ENCODE measurements at places on chromosomes 11 and 22. TPM values are rescaled to one million over a fixed set of nuclear protein-coding genes. Genes with fewer than 3 reads are reported as not detected.

The AQP11 gene
- 0.60 TPM for total RNA-seq

The NARS2 gene
- 13.9 TPM for total RNA-seq

The MUC5AC gene
- total RNA-seq, result not detected

The OR52I2 gene
- total RNA-seq, result not detected

The NXPE1 gene
- total RNA-seq, result not detected

DNA sequence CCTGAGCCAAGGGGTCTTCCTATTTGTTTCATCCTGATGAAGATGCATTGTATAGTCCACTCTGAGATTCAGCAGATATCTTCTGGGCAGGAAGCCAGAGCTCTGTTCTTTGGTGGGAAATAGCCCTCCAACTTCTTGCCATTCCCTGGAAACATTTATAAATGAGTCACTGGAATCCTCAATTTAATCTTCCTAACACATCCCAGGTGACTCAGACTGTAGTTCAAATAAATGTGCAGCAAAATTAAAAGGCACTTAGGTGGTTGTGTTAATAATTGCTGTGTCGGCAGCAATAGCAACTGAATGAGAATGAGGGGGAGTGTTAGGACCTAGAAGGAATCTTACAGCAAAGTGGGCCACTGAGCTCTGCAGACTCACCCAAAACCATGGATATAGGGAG lies 108.6 kb downstream of the INSC start:
- no peak for DNase-seq

DNA sequence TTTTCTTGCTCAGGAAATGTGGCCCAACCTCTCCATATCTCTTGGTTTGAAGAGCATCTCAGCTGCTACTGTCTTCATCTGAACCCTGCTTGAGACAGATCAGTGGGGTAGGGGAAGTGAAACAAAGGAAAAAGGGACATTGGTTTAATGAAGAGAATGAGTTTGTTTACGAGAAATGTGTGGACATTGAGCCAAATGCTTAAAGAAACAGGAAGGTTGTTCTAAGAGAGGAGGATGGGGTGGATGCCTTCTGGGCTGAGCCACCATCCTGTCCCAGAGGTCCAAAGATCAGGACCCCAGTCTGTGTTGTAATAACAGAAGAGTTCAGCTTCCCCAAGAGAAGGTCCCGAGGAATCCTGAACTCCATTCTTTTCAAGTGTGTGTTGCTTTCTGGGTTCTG lies 369.7 kb downstream of the INSC start:
- no peak for DNase-seq

GRCh38 chr11:117319214-117319840 lies 3.3 kb upstream of the BACE1 start:
- DNase-seq, result no peak

DNA sequence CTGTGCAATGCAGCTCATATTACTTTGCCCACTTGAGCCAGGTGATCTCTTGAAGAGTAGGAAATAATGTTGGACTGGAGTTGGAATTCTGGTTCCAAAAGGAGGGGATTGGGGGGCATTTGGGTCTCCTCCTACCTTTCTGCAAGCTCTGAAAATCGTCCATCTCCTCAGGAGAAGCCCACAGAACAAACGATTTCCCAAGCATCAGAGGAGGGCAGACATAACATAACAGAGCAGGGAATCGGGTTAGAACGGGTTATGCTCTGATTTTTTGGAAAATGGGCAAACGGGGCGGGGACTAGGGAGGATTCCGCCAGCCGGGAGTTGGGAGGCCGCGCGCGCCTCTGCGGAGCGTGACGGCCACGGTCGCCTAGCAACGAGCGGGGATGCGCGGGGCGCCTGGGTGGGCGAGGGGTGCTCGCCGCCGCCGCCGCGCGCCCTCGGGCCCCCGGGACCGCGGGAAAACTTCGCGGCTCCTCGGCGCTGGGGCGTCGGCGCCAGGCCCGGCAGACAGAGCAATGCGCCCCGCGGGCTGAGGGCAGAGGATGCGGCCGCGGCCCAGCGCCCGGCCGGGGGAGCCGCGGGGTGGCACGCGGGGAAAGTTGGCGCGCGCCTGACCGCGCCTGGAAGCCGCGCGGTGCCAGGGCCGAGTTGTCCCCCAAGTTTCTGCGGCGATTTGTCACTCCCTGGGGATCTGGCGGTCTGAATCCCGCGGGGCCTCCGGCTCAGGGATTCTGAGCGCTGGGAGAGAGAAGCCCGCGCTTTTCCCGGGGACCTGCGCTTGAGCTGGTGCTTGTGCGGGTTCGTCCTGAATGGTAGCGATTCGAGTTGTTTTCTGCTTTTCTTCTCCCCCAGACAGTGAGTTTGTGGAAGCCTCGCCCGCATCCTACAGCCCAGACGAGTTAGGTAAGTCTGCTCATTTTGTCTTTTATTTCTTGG lies 27.8 kb upstream of the AMOTL1 start:
- DNase-seq, result no peak

- DNase-seq, result no peak
Observed at GRCh38 chr11:95542868-95543551, 246.6 kb downstream of the FAM76B start.

GRCh38 chr11:35241083-35241482 lies 102.1 kb downstream of the CD44 start:
- DNase-seq, result no peak

DNA sequence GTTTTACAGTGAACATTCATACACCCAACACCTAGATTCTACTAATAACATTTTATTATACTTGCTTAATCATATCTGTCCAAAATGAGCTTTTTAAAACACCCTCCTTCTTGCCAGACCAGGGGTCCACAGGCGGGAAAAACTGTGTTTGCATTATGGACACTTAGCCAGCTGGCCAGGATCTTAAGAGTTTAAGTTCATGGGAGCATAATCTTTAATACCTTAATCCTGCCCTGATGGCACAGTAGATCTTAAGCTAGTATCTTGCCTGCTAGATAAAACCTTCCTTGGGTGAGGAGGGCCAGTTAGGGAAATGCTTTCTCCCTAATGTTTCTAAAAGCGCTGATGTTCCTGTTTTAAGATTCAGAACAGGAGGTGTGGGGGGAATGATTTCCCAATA lies 13.1 kb upstream of the CCDC134 start:
- no peak for DNase-seq

GRCh38 chr11:105202844-105203548 lies 63.4 kb upstream of the CARD18 start:
- peak; percentile 17 for DNase-seq

DNA sequence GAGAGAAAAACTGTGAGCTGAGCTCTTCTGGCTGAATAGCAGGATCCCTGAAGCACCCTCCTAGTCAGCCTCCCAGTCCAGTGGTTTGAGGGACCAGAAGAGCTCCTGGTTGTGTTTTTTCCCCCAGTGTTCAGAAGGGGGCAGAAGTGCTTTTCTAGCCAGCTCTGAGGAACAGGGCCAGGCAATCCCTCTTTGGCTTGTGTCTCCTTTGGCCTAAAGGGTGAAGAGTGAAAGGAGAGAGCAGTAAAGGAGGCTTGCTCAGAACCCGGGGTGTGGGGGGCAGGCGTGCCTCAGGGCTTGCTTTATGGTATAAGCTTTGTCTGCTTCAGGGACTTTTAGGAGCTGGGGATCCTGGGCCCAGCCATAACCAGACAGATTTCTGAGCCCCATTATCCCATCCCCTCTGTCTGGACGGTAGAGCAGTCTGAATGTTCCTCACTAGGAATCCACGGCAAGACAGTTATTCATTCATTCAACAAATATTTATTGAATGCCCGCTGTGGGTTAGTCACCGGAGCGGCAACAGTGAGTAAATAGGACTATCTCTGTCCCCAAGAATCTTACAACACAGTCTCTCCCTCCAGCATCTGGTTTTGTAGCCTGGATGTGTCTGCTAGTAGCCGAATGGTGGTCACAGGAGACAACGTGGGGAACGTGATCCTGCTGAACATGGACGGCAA lies 14.5 kb downstream of the ACP2 start:
- DNase-seq, result no peak

DNA sequence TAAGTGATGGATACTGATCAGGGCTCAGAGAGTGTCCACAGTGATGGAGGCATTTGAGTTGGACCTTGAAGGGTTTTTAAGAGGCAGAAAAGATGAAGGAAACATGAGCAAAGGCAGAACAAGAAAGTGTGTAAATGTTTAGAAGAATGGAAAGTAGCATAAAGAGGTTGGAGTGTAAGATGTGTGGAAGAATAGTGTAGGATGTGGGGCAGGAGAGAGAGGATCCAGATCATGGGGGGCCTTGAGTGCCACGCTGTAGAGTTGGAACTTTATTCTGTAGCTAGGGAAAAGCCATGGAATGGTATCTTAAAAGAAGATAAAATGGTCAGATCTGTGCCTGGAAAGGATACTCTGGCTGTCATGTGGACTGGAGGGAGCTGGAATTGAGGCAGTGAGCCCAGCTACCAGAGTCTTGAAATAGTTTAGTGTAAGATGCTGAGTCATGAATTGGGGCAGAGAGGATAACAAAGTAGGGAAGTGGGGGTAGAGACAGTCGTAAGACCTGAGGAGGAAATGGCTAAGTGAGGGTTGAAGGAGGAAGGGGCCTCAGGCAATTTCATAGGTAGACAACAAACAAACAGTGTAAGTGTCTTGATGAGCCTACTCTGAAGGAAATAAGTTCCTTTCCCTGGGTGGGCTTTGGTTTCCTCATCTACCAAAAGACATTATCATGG lies 6.7 kb downstream of the KCNE3 start:
- DNase-seq, result no peak

GRCh38 chr11:47004595-47005033 lies 68.1 kb downstream of the CSTPP1 start:
- no peak for DNase-seq
